Fibroblast of skin of scalp (primary cell): ENCODE measurements at places on chromosomes 16 and 17.

- no peak for DNase-seq
Measured at GRCh38 chr16:85676466-85676865, 12.3 kb downstream of the GINS2 start.

DNA sequence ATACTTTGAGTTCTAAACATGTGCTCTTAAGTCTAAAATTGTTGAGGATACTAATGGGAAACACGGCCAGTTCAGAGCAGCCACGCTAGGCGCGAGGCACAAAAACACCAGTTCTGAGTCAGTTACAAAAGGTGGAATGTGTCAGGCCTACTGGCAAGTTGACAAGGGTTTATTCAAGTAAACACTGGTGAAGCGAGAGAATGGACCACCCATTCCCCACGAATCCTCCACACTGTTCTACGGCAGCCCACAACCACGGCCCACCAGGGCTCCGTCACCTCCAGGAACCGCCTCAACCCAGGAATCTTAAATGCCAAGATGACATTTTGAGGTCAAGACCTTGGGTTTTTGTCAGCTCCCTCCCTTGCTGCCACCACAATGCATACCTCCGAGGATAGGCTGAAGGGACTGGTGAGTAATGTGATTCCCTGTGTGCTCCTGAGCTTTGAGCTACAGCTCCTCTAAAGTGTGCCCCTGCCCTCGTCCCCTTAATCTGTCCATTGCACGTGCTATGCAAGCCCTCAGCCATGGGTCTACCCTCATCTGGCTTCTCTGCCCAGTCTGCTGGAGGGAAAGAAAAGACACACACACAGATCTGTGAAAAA is 28.5 kb upstream of the TRAP1 start:
- DNase-seq, result peak; percentile 43

GRCh38 chr16:4091240-4092012 is 24.8 kb downstream of the ADCY9 start:
- DNase-seq, result no peak

DNA sequence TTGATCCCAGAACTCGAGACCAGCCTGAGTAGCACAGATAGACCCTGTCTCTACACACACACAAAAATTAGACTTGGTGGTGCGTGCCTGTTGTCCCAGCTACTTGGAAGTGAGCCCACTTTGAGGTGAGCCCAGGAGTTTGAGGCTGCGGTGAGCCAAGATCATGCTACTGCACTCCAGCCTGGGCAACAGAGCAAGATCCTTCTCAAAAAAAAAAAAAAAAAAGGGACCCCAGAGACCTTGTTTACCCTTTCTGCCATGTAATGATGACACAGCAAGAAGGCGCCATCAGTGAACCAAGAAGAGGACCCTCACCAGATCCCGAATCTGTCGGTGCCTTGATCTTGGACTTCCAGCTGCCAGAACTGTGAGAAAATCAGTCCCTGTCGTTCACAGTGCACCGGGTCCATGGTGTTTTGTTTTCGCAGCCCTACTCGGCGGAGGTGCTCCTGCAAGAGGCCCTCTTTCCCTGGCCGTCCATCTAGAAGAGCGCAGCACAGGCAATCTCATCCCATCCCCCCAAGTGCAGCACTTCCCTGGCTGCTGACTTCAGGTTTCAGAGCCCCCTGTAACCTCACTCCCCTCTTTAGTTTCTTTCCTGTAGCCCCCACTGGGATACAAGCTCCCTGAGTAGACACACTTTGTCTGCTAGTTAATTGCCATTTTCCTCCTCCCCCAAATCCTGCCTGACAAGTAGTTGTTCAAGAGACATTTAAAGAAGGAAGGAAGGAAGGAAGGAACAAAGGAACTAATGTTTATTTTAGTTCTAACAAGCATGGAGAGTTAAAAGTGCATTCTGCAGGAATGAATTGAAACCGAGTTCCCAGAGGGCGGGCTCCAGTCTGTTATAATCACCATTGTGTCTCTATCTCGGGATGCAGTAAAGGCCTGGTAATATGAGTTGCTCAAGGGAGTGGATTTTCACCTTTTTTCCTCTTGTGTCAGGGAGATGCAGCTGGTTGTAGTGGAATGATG is 115.3 kb downstream of the SNX29 start:
- DNase-seq, result no peak
